ENCODE measurements at places on chromosomes 3 and 15.
A peak's percentile ranks its signal among the peaks of the same experiment; 100 is the strongest.

DNA sequence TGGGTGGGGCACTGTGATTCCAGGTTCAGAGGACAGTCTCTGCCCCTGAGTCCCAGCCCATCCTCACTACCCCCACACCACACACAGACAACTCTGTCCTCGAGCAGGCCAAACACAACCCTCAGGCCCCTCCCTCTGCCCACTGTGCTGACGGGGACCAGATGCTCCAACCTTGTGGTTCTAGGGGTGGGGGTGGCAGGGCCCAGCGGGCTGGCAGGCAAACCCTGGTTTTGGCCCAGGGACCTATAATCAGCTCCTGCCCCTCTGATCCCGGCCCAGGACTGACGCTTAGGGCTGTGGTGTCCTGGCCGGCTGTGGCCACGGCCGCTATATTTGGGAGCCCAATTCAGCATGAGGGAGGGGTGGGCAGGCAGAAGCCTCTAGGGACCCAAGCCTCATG, 5.0 kb upstream of the MYL3 start:
- DNase-seq = no peak

DNA sequence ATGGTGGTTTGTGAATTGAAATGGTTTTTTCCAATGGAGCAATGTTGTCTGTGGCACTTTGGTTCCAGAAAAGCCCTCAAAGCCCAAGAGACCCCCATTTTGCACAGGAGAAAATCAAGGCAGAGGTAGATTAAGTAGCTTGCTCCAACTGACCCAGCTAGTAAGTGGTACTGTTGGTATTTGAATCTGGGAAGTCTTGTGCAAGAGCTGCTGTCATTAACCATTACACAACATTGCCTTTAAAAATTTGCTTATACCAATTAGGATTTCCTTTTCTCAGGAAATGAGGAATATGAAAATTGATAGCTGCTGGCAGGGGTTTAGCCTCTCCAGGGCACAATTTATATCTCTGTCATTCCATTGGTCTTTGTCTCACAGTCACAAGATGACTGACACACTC, 102.4 kb upstream of the UBE3A start:
- no peak for DNase-seq

- no peak for DNase-seq
Measured at GRCh38 chr3:46061108-46061720, 33.9 kb upstream of the XCR1 start.

- no peak for DNase-seq
Measured at GRCh38 chr15:101841656-101842055, 29.7 kb downstream of the OR4F15 start.

GRCh38 chr3:15929944-15930571, 132.3 kb upstream of the ANKRD28 start:
- DNase-seq = no peak

DNA sequence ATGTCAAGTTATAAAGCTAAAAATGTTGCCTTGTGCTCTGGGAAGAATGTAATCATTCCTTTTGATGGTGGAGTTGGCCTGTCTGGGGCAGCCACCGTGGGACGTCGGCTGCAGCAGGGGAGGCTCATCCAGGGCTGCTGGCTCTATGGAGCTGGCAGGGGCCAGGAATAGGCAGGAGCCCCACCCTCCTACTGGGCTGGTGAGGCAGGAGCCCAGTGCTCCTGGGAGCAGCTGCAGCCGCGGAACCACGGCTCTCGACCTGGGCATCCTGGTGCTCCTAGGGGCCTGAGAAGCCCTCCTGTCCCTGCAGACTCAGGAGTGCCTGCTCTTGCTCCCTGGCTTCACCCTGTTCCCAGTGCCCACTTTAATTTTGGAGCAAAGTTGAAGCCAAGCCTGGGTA, 127.1 kb downstream of the DIPK2A start:
- no peak for DNase-seq

- DNase-seq = no peak
Measured at GRCh38 chr3:140731440-140732119, 53.7 kb downstream of the TRIM42 start.

DNA sequence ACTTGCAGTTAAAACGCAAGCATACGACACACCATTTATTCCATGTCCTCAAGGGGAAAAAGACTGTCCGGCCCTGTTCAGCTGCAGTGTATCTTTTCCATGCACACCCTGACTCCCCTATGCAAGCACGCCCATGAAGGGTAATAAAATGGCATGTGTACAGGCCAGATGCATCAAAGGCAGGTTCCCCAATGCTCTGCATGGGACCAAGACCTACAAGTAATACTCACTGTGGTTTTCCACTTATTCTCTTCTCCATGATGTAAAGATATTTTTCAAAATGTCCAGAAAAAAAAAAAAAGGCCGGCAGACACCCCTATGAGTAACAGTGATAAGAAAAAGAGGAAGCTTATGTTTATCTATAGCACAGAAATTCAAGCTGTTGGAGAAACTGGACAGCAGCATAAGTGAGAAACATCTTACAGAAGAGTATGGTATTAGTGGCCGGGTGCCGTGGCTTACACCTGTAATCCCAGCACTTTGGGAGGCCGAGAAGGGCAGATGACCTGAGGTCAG, 70.8 kb downstream of the MCF2L2 start:
- DNase-seq = no peak

GRCh38 chr3:73733746-73734145, 109.0 kb upstream of the PDZRN3 start:
- DNase-seq = no peak

DNA sequence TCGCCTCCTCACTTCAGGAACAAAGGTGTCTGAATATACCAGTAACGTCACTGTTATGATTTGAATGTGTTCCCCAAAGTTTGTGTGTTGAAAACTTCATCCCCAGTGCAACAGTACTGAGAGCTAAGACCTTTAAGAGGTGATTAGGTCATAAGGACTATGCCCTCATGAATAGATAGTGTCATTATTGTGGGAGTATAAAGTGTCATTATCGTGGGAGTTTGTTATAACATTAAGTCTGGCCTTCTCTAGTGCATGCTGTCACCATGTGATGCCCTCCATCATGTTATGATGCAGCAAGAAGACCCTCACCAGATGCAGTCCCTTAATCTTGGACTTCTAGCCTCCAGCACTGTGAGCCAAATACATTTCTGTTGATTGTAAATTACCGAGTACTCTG, 53.7 kb upstream of the TLE3 start:
- DNase-seq = no peak

DNA sequence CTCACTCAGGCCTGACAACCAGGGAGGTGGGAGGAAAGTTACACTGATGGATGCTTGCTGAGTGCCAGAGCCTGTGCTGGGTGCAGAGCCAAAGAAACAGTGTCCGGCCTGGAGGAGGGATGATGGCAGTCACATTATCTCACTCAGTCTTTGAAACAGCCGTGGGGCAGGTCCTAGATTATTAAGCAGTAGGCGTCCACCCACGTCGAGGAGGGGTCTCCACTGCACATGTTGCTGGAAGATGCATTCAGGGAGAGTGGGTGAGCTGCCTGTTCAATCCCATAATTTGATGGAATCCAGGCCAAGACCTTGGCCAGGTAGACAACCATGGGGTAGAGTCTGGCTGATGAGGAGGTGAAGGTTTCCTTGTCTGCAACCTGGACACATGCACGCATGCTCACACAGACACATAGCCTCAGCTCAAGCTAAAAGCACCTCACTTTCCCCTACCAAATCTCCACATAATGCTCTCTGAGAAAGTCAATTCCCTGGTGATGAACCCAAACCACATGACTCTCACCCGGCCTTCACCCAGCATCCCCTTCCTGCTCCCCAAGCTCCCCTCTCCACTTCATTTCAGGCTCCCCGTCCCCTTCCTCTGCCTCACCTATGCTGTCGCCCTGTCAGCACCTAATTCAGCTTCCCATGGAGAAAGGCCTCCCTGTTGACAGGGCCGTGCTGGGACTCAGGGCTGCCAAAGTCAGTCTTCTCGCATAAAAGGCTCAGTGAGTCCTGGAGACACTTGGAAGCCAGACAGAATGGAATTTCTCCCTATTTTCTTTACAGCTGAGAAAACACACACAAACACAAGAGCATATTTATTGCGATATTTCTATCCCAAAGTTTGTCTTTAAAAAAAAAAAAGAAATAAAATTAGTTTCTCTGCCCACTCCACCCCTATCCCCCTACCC, 29.8 kb downstream of the ACAN start:
- no peak for DNase-seq

- DNase-seq = no peak
Measured at GRCh38 chr3:157285966-157286365, 126.0 kb upstream of the CCNL1 start.

- no peak for DNase-seq
Measured at GRCh38 chr3:142578329-142579223, at the start of gene ATR. Gene ATR (minus strand): TSS chr3:142578733. CDS start chr3:142578704, 29 bp downstream.

- no peak for DNase-seq
Measured at GRCh38 chr3:52352566-52352965, 36.4 kb downstream of the DNAH1 start.

GRCh38 chr15:48145923-48146322, 25.1 kb downstream of the SLC24A5 start:
- no peak for DNase-seq

GRCh38 chr15:78056714-78057269, 20.7 kb downstream of the TBC1D2B start:
- DNase-seq = no peak

GRCh38 chr3:36937492-36937891, 7.4 kb downstream of the TRANK1 start:
- DNase-seq = no peak

DNA sequence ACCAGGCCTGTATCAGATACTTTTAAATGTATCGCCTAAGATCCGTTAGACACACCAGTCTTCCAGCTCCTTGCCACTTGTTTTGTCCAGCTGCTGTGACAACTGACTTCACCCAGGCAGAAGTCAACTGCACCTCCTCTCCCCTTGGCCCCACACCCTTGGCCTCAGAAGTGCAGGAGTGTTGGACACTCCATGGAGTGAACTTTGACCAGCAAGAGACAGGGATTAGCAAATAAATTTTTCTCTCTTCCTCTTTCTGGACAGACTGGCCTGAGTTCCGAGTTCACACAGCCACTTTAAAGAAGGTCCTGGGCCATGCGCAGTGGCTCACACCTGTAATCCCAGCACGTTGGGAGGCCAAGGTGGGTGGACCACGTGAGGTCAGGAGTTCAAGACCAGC, 2.9 kb upstream of the CLN6 start:
- no peak for DNase-seq

DNA sequence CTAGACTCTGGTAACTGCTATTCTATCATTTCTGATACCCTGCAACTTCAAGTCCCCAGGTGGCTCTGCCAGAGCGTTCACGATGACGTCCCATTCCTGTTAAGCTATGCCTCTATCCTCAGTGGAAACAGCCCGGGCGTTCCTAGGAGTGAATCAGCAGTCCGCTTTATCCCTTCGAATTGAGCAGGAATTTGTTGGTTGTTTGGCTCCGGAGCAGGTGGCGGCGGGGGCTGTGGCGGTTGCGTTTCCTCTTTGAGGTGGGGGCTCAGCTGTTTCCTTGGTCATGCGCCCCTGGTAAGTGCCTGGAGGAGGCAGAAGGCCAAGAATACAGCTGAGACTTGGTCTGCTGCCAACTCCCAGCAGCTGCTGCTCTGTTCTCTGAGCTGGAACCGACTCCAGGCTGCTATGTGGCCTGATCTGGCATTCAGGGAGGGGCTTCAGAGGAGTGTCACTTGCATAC, 25.2 kb downstream of the ARPP21 start:
- DNase-seq = peak; percentile 60

GRCh38 chr3:45095916-45096526, 50.2 kb downstream of the CDCP1 start:
- no peak for DNase-seq

DNA sequence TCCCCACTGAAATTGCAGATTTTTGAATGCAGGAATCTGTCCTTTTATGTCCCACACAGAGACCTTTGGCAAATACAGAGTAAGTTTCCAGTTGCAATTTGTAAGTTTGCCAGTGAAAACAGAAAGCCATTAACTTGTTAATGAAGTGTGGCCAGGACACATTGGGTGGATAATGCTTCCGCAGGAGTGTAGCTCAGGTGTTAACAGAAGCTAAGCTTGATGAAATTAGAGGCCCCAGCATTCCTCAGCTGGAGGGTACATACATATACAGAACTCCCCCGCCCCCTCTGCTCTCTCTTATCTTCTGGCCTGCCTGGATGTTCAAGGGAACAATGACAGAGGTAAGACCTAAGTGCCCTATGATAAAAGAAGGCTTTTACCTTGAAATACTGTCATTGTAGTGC, 8.1 kb upstream of the LRRC2 start:
- no peak for DNase-seq

GRCh38 chr3:118269537-118270125, 765.0 kb downstream of the IGSF11 start:
- no peak for DNase-seq

GRCh38 chr15:83927704-83928391, 273.9 kb downstream of the ADAMTSL3 start:
- no peak for DNase-seq

GRCh38 chr3:20123131-20123652, 62.8 kb downstream of the SGO1 start:
- no peak for DNase-seq

DNA sequence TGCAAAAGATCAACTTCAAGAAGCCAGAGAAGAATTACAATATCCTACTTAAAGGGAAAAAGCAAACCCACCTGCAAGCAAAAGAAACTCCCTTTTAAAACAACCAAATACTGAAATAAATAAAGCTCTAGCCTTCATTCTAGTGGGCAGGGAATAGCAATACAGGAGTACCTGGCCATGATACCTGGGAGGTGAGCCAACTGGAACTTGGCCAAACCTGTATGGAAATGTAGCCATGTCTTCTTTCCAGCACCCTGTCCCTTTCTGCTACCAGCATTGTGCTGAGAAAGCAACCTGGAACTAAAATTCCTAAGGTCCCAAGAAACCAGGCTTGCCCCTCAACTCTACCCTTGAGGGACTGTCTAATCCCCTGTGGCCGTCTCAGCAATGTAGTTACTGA, 530.0 kb downstream of the EPHB1 start:
- DNase-seq = no peak

GRCh38 chr15:51759557-51760070, 8.2 kb downstream of the TMOD2 start:
- no peak for DNase-seq

GRCh38 chr3:108008931-108009639, 81.7 kb downstream of the CD47 start:
- no peak for DNase-seq

DNA sequence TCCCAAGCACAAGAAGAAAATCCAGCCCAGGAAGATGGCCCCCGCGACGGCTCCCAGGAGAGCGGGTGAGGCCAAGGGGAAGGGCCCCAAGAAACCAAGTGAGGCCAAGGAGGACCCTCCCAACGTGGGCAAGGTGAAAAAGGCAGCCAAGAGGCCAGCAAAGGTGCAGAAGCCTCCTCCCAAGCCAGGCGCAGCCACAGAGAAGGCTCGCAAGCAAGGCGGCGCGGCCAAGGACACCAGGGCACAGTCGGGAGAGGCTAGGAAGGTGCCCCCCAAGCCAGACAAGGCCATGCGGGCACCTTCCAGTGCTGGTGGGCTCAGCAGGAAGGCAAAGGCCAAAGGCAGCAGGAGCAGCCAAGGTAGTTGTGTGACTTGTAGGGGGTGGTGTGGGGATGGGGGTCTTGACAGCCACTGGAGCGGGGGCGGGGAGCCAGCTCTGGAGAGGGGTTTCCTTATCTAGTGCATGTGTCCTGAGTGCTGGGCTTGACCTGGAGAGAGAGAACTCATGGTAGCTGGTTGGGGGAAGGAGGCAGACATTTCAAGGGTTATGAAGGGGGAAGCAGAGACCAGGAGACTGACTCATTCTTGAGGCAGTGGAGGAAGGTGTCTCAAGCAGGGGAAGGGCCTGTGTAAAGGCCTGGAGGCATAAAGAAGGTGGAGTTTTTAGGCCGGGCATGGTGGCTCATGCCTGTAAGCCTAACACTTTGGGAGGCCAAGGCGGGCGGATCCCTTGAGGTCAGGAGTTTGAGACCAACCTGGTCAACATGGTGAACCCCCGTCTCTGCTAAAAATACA, 6.2 kb downstream of the H1-8 start:
- no peak for DNase-seq
